ENCODE measurements at places on chromosomes 13 and 19.

GRCh38 chr19:11480715-11481533 lies at the start of gene ELAVL3:
Gene ELAVL3 (minus strand): TSS chr19:11481046. CDS start chr19:11480608, 438 bp downstream.
- no peak for DNase-seq

DNA sequence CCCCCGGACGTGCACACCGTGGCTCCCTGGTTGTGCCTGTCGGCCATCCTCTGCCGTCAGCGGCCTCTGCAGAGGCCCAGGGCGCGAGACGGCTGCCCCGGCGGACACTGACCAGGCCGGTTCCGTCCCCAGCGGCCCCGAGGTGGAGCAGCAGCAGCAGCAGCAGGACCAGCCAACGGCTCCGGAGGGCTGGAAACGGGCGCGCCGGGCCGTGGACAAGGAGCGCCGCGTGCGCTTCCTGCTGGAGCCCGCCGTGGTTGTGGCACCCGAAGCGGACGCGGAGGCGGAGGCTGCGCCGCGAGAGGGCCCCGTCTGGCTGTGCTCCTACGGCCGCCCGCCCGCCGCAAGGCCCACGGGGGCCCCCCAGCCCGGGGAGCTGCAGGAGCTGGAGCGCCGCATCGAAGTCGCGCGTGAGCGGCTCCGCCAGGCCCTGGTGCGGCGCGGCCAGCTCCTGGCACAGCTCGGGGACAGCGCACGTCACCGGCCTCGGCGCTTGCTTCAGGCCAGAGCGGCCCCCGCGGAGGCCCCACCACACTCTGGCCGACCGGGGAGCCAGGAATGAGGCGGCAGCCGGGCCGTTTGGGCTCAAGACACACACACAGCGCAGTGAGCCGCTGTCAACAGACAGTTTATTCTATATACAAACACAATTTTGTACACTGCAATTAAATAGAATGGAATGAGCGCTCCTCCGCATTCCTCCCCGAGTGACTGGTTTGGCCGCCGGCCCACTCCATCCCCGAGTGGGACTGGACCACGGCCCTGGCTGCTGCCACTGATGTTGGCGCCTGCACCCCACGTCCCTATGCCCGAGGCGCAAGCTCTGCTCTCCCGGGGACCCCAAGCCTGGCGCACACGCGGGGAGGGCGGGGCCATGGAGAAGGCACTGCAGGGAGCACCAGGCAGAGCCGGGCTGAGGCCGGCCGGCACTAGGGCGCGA lies 9.1 kb downstream of the GRIN3B start:
- no peak for DNase-seq

GRCh38 chr13:42539670-42540069 lies 34.3 kb upstream of the TNFSF11 start:
- peak; percentile 85 for DNase-seq

- no peak for DNase-seq
Measured at GRCh38 chr13:77470986-77471385, 64.5 kb upstream of the SCEL start.

DNA sequence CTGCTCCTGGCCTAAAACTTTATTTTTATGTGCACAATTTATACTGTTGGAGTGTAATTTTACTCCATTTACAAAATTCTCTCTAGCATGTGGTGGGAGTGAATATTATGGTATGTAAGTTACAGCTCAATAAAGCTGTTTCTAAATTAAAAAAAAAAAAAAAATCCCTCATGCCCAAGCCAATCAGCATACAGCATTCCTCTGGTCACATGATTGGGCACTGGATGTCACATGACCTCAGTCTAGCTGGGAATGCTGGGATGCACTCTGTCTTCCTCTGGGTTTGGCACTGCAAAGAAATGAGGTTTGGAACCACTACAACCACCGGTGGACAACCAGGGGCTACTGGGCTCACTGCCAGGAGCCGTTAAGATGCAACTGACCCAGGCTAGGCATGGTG lies 67.6 kb downstream of the ZNF557 start:
- no peak for DNase-seq

DNA sequence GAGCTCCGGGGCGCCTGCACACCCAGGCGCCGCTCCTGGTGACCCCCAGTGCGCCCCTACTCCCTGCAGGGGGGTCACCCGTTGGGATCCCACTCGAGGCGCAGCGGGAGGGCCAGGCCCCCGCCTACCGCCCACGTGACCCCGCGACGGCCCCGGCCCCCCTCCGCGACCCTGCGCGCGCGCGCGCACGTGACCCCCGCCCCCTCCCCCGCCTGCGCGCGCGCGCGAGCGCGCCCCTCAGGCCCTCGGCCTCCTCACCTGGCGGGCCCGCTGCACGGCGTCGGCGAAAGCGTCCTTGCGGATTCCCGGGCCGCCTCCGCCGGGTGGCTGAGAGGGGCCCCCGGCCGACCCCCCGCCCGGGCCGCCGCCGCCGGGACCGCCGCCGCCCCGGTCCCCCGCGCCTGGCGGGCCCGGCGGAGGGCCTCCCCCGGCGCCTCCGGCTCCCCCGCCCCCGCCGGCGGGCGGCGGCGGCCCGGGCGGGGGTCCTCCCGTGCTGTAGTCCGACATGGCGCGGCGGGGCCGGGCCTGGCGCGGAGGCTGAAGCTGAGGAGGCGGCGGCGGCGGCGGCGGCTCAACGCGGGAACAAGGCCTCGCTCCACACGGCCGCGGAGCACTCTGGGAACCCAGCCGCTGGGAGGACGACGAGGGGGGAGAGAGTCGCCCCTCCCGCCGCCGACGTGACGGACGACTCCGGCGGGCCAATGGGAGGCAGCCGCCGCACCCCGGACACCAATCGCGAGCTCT lies at the start of gene KHSRP:
Gene KHSRP, minus strand, starts transcription at position 617 of the 744 bp plus-strand sequence. Its CDS starts 110 bp downstream, at position 507.
- no peak for DNase-seq

DNA sequence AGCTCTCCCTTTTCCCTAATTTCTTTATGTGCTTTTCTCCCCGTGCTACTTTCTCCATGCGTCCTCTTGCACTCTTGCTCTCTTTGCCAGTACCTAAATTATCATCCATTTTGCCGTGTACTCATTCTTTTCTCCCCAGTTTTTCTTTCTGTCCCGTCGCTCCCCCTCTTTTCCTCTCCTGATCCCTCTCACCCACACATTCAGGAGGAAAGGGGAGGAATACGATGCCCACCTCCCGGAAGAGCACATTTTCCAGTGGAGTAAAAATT lies 821 bp downstream of the ZNF616 start:
- DNase-seq, result no peak

DNA sequence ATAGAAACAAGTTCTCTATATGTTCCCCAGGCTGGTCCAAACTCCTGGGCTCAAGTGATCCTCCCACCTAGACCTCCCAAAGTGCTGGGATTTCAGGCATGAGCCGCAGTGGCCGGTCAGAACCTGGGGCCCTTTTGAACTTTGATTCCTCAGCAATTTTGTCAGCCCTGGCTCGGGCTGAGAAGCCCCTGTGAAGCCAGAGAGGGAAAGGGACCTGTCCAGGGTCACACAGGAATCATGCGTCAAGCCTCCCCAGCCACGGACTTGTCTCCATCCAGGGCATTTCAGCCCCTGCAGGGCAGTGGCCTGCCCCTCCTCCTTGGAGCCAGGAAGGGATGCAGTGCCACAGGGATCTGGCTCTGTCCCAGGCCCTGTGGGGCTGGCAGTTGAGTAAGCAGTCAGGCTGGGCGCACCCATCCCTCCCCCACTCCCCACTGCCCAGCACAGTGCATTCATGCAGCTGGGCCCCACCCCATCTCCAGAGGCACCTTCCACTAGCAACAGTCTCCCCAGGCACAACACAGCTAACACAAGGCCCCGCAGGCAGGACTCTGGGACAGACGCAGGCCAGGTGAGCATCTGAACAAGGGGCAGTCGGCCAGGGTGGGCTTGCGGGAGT lies at the start of gene CAPS:
Gene CAPS, plus strand, starts transcription at position 516 of the 619 bp plus-strand sequence. CDS start 153 bp downstream, outside the sequence.
- DNase-seq, result peak; percentile 75

DNA sequence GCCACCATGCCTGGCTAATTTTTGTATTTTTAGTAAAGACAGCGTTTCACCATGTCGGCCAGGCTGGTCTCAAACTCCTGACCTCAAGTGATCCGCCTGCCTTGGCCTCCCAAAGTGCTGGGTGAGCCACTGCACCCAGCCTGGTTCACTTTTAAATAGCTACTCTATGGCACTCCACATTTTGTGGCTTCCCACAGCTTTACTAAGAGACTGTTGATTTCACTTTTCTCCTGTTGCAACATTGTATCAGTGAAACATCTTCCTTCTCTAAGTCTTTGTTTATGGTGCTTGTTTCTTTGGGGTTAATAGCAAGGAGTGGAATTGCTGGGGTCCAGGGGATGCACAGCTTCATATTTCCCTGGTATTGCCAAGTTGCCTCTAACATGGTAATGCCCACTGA lies 12.3 kb downstream of the TMEM38A start:
- no peak for DNase-seq

DNA sequence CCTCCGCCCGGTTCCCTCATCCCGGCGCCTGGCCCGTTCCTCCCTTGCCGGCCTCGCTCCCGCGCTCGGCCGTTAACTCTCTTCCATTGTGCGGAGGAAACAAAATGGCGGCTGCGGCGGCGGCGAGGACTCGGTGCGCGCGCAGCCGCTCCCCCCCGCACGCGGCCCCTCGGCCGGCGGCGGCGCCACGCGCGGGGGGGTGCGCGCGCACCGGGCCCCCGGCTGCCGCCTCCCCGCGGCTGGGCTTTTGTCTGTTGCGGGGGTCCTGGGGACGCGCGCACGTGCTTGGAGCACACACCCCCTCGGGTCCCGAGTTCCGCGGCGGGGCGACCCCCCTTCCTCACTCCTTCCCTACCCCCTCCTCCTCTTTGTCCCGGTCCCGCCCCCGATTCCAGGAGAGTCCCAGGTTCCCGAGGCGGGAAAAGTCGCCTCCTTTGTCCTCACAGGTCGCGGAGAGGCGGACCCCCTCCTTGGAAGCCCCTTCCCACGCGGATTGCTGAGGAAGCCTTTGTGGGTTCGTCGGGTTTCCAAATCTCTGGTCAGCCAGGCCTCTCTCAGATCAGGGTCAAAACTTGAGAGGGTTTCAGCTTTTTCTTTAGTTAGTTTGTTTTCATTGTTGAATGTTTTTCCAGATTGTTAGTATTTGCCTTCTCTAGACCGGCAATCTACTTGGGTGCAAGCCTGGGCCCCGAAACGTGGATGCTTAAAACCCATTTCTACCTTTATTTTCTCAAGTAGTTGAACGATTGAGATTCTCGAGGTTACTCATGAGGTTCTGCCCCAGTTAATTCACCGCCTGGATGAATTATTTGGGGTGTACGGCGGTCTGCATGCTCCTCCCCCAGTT lies 687 bp downstream of the ILF3 start:
- peak; percentile 29 for DNase-seq

GRCh38 chr13:46374710-46375109 lies 12.3 kb downstream of the RUBCNL start:
- DNase-seq, result no peak

DNA sequence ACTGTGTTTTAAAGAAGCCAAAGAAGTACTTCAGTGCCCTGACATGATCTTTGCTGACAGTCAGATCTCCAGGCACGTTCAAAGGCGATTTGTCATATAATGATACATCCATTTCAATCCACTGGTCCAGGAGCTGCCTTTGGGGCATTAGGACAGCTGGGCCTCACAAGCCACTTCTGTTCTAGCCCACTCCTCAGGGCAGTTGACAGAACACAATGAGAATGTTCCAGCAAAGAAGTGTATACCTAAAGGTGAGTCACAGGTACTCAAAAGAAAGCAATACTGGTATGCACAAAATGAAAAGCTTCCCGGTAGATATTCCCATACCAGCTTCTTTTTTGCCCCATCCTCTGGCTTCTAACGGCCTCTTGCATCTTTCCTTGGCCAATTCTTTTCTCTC lies 12.5 kb upstream of the MAP3K10 start:
- DNase-seq, result peak; percentile 90

DNA sequence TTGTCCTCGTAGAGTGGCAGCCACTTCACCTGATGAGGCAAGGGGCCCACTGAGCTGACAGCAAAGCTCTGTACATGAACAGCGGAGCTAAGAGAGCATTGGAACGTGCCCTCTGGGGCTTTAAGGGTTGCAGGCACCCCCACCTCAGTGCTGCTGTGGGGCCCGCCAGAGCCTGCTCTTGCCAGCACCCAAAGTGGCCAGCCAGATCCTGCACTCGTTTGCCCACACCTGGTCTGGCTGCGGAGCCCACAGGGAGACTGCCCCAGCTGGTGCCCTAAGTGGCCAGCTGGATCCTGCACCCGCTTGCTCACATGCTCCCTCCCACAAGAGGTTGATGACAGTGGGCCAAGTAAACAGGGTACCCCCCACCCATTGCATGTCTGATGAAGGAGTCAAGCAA lies 783.4 kb upstream of the MIR17HG start:
- no peak for DNase-seq

GRCh38 chr13:110638257-110638656 lies 22.9 kb downstream of the NAXD start:
- no peak for DNase-seq

GRCh38 chr13:36193151-36193855 lies 21.1 kb downstream of the SOHLH2 start:
- DNase-seq, result peak; percentile 50

- DNase-seq, result no peak
Measured at GRCh38 chr13:98648686-98649085, 71.8 kb upstream of the STK24 start.

GRCh38 chr19:48751845-48752495 lies 471 bp downstream of the FUT1 start:
- DNase-seq, result no peak

GRCh38 chr19:32890841-32891240 lies 21.3 kb upstream of the SLC7A9 start:
- no peak for DNase-seq

DNA sequence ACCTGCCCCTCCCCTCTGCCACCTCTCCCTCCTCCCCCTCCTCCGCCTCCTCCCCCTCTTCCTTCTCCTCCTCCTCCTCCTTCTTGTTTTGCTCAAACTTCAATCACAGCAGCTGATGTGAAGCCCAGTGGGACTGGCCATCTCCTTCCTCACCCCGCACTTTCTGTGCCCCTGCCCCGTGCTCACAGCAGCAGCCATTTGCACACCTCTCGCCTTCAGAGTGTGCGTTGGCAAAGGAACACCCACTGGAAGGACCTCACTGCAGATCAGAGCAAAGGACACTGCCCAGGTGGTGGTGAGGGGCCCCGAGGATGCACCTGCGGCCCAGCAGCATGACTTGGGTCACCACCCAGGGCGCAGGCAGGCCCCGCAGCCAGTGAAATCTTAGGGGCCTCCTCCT lies 98.8 kb downstream of the SOX1 start:
- no peak for DNase-seq

GRCh38 chr13:52975969-52976368 lies 52.6 kb upstream of the OLFM4 start:
- no peak for DNase-seq

DNA sequence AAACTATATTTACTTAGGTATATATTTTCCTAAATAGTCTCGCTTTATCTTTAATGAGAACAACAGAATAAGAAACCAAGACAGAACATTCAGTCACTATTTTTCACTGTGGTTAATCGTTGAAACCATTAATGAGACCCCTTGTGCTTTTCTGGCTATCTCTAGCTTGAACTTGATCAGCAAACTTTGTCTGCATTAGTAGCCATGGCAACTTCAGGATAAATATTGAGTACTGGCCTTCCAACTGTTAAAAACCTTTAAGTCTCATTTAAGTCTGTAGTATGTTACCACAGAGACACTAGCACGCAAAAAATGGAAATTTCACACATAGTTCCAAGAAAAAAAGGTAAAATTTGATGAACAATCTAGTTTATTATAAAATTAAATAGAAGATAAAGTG lies 946.0 kb downstream of the SLITRK5 start:
- no peak for DNase-seq

All from epithelial cell of esophagus (primary cell).